Karpas-422 (cell line): ENCODE measurements at places on chromosomes 3 and 15.
A peak's percentile ranks its signal among the peaks of the same experiment; 100 is the strongest.

DNA sequence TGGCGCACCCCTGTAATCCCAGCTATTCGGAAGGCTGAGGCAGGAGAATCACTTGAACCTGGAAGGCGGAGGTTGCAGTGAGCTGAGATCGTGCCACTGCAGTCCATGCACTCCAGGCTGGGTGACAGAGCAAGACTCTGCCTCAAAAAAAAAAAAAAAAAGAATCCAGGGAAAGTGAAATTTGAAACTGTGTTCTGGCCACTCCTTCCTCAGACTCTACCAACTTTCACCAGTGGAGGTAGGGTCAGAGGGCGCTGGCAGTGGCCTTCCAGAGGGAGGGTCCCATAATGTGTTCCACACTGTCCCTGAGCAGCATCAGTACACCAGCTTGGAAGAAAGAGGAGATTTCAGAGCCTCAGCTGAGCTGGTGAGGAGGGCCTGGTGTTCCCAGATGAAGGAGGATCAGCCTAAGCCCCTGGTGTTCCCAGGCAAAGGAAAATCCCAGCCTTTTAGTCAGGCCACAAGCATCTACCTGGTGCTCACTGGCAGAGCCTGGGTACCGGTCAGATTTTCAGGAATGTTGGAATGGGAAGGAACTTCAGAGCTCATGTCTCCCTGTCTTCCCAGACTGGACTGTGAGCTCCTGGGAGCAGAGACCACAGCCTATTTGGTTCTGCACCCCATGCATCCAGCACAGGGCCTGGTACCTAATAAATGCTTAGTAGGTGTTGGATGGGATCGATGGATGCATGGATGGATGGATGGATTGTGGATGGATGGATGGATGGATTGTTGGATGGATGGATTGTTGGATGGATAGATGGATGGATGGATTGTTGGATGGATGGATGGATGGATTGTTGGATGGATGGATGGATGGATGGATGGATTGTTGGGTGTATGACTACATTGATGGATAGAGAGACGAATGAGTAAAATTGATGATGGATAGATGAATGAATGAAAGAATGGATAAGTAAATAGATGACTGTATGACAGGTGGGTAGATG is 117.9 kb downstream of the CORO2B start:
- DNase-seq: no peak
- no peaks in the 10 kb centered on the region for H3K36me3 ChIP-seq
- no peak overlapping the region for H3K27ac ChIP-seq
- H3K27me3 ChIP-seq: no peaks in the 10 kb centered on the region
- no peaks in the 10 kb centered on the region for H3K4me1 ChIP-seq

GRCh38 chr3:108677811-108678210 is 79.4 kb downstream of the RETNLB start:
- no peak overlapping the region for H3K27ac ChIP-seq
- H3K36me3 ChIP-seq: no peaks in the 10 kb centered on the region
- H3K4me1 ChIP-seq: peaks cover 8% of the 10 kb centered on the region
- no peak overlapping the region for H3K4me3 ChIP-seq

DNA sequence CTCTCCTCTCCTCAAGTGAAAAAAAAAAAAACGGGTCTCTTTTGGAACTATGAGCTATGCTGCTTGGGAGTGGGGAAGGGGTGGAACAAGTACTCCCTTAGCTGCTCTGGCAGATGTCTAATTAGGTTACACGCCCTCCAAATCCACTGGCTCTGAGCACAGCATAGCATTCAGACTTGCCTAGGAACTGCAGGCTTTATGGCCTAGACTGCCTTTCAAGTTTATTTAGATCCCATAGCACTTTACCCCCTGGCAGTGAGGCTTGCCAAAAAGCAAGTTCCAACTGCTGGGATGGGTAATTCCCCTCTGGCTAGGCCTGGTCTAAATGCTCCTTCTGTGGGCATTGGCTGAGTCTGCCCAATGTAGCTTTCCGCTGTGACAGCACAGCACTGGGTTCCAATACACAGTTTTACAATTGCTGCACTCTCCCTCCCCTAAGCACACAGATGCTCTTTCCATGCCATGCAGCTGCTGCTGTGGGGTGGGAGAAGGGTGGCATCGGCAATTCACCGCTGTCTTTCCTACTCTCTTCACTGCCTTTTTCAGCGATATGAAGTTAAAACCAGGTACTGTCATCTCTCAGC is 152.8 kb downstream of the KCNAB1 start:
- DNase-seq: no peak
- H3K4me3 ChIP-seq: no peak overlapping the region
- no peaks in the 10 kb centered on the region for H3K4me1 ChIP-seq
- H3K36me3 ChIP-seq: no peaks in the 10 kb centered on the region

GRCh38 chr15:69736161-69736560 is 283.5 kb downstream of the RPLP1 start:
- no peak for DNase-seq
- H3K4me3 ChIP-seq: no peak overlapping the region
- H3K27me3 ChIP-seq: no peaks in the 10 kb centered on the region

GRCh38 chr3:136075218-136075808 is 109.8 kb downstream of the PPP2R3A start:
- H3K36me3 ChIP-seq: no peaks in the 10 kb centered on the region
- H3K27ac ChIP-seq: no peak overlapping the region
- no peak overlapping the region for H3K4me3 ChIP-seq
- H3K27me3 ChIP-seq: no peaks in the 10 kb centered on the region
- DNase-seq: peak; percentile 87

GRCh38 chr3:134937256-134938028 is 142.4 kb downstream of the EPHB1 start:
- DNase-seq: no peak
- peaks cover 74% of the 10 kb centered on the region for H3K4me1 ChIP-seq
- H3K4me3 ChIP-seq: no peak overlapping the region
- no peaks in the 10 kb centered on the region for H3K36me3 ChIP-seq
- no peaks in the 10 kb centered on the region for H3K27me3 ChIP-seq
